ENCODE measurements at places on chromosomes 13 and 19. TPM values are rescaled to one million over a fixed set of nuclear protein-coding genes. Genes with fewer than 3 reads are reported as not detected.
A peak's percentile ranks its signal among the peaks of the same experiment; 100 is the strongest.

DNA sequence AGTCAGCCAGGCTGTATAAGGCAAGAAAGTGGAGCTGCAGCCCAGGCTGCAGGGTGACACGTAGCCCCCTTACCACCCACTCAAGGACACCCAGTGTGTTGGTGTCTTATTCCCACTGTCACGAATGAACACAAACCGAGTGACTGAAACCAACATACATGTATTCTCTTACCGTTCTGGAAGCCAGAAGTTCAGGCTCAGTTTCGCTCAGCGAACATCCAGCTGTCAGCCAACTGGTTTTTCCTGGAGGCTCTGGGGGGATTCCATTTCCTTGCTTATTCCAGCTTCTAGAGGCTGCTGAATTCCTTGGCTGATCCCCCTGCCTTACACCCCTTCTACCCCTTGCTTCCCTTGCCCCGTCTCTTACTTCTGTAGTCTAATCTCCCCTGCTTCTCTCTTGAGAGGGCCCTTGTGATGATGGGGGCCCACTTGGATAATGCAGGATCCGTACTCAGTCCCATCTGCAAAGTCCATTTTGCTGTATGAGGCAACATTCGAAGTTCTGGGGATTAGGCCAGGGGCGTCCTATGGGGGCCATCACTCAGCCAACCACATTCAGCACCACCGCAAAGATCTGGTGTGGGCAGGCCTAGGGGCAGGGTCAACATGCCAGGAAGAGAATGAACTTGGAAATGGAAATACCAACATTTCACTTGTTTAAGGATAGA, 47.3 kb upstream of the MTIF3 start:
- H3K27ac ChIP-seq: no peak overlapping the region
- H3K4me3 ChIP-seq: no peak overlapping the region
- no peaks in the 10 kb centered on the region for H3K27me3 ChIP-seq

GRCh38 chr19:17794731-17795494, at the start of gene B3GNT3:
Gene B3GNT3, plus strand, starts transcription at chr19:17795138. Its CDS starts 12,670 bp downstream, at chr19:17807808.
- H3K36me3 ChIP-seq: no peaks in the 10 kb centered on the region
- H3K27me3 ChIP-seq: peaks cover 19% of the 10 kb centered on the region
- H3K4me1 ChIP-seq: peaks cover 6% of the 10 kb centered on the region
- DNase-seq: no peak

DNA sequence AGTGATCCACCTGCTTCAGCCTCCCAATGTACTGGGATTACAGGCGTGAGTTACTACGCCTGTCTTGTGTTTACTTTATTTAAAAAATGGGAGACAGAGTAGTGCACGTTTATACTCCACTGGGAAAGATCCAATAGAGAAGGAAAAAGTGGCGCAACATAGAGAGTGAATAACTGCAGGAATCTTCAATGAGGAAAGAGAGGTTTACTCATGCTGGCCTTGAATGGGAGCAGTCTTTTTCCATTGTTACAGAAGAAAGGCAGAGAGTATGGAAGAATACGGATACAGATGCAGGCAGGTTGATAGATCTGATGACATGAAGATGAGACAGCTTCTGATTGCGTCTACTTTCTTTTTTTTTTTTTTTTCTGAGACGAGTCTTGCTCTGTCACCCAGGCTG, 4.6 kb upstream of the WDFY2 start:
- no peaks in the 10 kb centered on the region for H3K27me3 ChIP-seq
- no peak overlapping the region for H3K27ac ChIP-seq
- no peaks in the 10 kb centered on the region for H3K36me3 ChIP-seq

GRCh38 chr13:48851707-48852106, 124.0 kb upstream of the FNDC3A start:
- no peak overlapping the region for H3K4me3 ChIP-seq
- no peaks in the 10 kb centered on the region for H3K36me3 ChIP-seq
- DNase-seq: peak; percentile 21
- no peak overlapping the region for H3K27ac ChIP-seq
- H3K4me1 ChIP-seq: no peaks in the 10 kb centered on the region
- H3K27me3 ChIP-seq: no peaks in the 10 kb centered on the region

DNA sequence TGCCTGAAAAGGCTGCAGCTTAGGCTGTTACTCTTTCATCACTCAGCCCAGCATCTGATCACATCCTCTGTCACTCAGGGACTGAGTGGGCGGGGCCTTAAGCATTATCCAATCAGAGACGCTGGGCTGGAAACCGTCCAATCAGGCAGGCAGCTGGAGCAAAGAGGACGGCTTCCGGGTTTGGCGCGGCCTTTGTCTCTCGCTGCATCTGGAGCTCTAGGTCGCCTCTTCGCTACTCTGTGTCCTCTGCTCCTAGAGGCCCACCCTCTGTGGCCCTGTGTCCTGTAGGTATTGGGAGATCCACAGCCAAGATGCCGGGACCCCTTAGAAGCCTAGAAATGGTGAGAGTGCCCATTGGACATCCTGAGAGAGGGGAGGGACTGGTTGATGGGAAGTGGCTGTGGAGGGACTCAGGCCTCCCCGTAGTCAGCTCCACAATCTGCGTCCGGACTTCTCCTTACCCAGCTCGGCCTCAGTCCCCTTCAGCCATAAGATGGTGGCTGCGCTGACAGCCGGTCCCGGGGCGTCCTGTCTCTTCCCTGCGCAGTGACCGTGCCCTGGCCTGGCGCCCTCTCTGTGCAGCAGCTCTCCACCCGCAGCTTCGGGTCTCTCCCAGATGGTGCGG, at the start of gene ZNF486:
Gene ZNF486, plus strand, starts transcription at position 195 of the 625 bp plus-strand sequence. Its CDS starts 117 bp downstream, at position 312.
- no peaks in the 10 kb centered on the region for H3K36me3 ChIP-seq
- peak within 1 kb of the TSS; percentile 63 for H3K4me3 ChIP-seq
- H3K27ac ChIP-seq: peak within 1 kb of the TSS; percentile 69
- peaks cover 9% of the 10 kb centered on the region for H3K4me1 ChIP-seq

DNA sequence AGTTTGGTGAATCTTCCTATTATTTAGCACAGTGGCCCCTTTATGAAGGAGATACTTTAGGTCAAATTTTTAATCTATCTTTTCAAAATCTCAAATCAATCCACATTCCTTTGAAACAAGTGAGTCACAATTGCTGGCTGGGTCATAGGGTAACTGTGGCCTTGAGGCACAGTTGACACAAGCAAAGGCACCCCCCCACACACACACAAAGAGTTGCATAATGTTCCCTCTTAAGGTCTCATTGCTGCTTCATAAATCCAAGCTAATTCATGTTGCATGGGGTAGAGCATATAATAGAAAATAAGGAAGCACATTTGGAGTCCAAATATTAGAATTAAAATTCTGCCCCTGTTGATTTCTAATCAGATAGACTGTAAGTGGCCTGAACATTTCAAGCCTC, 171.5 kb downstream of the DLEU7 start:
- no peaks in the 10 kb centered on the region for H3K36me3 ChIP-seq
- H3K27me3 ChIP-seq: no peaks in the 10 kb centered on the region
- no peak overlapping the region for H3K4me3 ChIP-seq
- no peak for DNase-seq
- no peak overlapping the region for H3K27ac ChIP-seq

- peak overlapping the region; percentile 86 for H3K27ac ChIP-seq
- no peak for DNase-seq
- no peak overlapping the region for H3K4me3 ChIP-seq
- H3K4me1 ChIP-seq: peaks cover 42% of the 10 kb centered on the region
These were observed 288.2 kb downstream of the MYO16 start for GRCh38 chr13:108917581-108917980.

- peaks cover 57% of the 10 kb centered on the region for H3K4me1 ChIP-seq
- no peaks in the 10 kb centered on the region for H3K27me3 ChIP-seq
- H3K4me3 ChIP-seq: no peak overlapping the region
These were observed 22.9 kb downstream of the DNM2 start for GRCh38 chr19:10740798-10741197.

Gene NCR1
- not detected for total RNA-seq

Gene CABP5
- not detected for total RNA-seq

Gene LILRB4
- total RNA-seq: 7.6 TPM

Gene ZNF626
- total RNA-seq: 13.0 TPM

All from esophagus muscularis mucosa (tissue), 4 donors.